Stimulated activated CD8-positive, alpha-beta memory T cell treated with anti-CD3 and anti-CD28 coated beads, Interleukin-4, amount 100 ng/mL, for 1 hour (primary cell): ENCODE measurements at places on chromosomes 1 and 21.

GRCh38 chr1:150552128-150552910, 3.1 kb downstream of the ADAMTSL4 start:
- no peak for DNase-seq

DNA sequence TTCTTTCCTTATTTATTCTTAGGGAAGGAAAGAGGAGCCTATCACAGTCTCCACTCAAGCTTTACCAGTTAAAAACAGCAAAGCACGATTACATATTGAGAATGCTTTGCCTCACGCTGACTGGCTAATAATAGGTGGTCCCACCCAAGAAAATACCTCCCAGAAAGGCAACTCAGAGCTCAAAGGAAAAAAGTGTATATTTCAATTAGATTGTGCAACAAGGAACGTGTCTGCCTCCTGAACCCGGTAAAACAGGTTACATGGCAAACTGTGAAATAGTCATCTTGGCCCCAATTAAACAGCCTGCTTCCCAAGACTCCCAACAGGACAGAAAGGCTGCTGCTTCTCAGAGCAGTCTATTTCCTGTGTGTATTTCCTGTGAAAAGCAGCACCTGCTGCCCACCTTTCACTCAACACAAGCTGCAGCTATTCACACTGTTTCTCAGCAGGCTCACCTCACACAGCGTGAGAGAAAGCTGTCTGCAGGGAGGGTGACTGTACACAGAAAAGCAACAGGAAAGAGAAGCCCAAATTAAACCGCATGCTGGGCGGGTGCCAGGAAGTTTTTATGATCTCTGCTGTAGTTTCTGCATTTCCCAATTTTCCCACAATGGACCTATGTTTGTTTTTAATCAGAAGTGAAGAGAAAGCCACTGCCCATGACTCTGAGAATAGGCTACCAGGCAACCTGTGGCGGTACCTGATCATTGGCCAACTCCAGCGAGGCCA, 44.0 kb downstream of the URB1 start:
- no peak for DNase-seq

DNA sequence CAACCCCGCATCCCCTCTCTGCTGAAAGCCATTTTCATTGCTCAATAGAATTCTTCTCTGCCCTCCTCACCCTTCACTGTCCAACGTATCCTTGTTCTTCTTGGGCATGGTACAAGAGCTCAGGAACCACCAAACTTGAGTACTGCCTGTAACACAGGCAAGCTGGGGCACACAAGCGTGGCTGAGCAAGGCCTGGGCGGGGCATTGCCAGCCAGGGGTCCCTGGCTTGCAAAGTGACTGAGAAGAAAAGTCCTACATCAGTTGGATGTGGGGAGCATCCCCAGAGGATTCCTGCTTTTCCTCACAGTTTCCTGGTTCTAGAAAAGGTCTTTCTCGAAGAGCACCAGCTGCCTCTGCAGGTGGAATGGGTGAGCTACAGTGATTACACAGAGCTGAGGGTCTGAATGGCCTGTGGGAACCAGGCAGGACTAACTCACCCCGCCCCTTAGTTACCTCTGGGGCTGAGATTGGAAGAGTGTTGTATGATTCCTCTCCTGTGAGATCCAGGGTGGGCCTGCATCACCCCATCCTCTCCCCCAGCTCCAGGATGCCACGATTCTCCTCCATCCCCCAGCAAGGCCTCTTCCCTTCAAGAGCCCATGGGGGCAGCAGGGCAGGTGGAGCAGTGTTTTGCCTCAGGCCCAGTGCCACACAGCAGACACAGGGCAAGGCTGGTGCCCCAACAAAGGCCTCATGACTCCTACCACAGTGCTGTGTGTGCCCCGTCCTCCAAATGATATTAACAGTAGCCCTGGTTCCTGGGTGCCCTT, 121.9 kb downstream of the MATN1 start:
- DNase-seq, result no peak

DNA sequence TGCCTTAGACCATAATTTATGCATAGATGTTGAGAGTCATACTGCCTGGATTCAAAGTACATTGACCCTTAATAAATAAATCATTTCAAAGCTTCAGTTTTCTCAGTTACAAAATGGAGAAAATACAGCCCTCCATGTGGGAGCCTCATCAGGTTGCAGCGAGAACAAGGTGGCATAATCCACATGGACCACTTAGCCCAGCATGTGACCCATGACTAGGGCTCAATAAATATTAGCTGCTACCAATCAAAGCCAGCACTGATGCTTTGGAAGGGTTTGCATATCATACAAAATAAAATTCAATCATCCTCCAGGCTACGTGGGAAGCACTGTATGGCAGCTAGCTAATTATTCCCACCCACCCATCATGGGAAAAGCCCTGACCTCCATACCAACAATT, 33.5 kb upstream of the RGS7 start:
- DNase-seq, result no peak

GRCh38 chr21:45309987-45310381, 22.3 kb upstream of the POFUT2 start:
- DNase-seq, result no peak

- no peak for DNase-seq
Measured at GRCh38 chr1:63773815-63774616, at the start of gene ROR1. Gene ROR1 (plus strand): TSS chr1:63774017.

GRCh38 chr1:41341772-41342562, 19.3 kb upstream of the FOXO6 start:
- no peak for DNase-seq

- no peak for DNase-seq
Measured at GRCh38 chr1:46687921-46688509, 16.4 kb downstream of the TEX38 start.

- DNase-seq, result no peak
Measured at GRCh38 chr1:96583903-96584302, 137.7 kb upstream of the PTBP2 start.

DNA sequence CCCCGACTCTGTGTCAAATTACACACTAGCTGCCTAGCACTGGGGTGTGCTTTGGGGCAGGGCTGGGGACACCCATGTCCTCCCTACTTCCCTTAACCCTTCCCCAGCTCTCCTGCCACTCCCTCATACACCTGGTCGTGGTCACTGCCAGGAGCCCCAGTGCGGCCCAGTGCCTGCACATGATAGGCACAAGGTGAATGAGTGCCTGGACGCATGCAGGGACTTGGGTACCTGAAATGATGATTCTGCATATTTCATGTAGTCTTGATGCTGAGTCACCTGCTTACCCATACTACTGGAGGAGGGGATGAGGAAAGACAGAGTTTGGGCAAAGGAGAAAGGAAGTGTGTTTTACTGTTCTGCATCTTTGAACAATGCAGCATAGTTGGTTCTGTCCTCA, 1.5 kb upstream of the VANGL2 start:
- no peak for DNase-seq

DNA sequence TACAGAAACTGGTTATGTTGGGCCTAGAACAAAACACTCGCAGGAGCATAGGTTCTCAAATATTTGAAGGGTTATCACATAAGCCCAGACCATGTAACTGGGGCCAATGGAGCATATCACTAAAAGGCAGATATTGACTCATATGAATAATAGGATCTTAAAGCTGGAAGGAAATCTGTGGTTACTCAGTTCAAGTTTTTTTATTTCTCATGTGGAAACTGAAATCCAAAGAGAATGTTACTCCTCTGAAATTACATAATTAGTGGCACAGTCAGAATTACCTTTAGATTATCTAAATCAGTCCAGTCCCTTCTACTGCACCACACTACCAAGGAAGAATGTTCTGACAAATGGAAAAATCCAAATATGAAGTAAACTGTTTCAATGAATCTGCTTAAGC, 12.0 kb downstream of the SLAMF8 start:
- DNase-seq, result no peak

GRCh38 chr1:244137725-244138124, 86.6 kb downstream of the ZBTB18 start:
- DNase-seq, result no peak

DNA sequence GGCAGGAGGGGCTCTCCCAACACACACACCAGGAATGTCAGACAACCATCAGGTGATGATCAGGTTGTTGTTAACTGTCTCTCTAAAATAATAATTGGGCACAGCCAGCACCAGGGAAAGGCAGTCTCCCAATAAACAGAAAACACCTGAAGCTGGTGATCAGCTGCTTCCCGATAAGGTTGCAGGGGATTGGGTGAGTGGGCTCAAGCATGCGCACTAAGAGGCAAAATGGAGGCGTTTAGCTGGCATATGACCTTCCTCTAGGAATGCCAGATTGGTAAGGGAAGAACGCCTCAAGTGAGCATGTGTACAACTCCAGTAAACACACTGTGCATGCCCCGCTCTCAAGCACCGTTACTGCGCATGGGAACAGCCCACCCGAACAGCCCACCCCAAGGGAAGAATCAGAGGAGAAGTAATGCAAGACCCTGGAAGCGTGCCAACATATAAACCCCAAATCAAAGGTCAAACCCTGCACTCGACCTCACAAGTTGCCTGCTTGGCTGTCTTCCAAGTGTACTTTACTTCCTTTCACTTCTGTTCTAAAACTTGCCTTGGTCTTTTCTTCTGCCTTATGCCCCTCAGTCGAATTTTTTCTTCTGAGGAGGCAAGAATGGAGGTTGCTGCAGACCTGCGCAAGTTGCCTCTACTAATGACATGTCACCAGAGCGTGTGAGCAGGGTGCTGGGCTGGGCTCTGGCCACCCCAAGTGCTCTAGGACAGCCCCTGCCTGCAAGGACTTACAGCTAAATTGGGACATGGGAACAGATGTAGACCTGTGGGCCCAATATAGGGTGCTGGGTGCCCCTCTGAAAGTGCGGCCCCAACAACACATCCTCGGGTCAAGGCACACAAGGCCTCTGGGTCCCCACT, 200.8 kb downstream of the RHOU start:
- DNase-seq, result no peak

GRCh38 chr1:159869607-159870006, 7.2 kb upstream of the VSIG8 start:
- DNase-seq, result no peak

- DNase-seq, result no peak
Measured at GRCh38 chr21:43805275-43805800, 16.0 kb downstream of the RRP1 start.

DNA sequence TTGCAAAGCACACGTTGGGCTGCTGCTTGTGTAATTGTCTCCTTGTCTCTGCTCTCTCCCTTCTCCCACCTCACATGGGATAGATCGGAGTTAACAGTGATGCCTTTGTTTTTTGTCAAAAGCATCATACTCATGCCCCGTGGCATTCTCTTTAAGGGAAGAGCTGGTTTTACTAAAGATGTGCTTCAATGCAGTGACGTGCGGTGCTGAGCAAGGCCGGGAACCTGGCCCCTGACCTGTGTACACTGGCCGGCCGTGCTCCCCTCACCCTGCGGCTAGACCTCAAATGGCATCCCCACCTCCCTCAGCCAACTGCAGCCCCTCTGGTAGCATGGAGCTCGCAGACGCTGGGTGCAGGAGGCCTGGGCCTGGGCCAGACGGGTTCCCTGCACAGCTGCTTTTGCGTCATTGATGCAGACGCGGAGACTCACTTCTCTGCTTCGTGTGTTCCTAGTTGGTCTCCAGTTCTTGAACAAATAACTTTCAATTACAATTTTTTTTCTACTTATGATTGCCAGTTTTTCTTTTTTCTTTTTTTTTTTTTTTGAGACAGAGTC, 19.9 kb downstream of the AGPAT3 start:
- DNase-seq, result no peak

DNA sequence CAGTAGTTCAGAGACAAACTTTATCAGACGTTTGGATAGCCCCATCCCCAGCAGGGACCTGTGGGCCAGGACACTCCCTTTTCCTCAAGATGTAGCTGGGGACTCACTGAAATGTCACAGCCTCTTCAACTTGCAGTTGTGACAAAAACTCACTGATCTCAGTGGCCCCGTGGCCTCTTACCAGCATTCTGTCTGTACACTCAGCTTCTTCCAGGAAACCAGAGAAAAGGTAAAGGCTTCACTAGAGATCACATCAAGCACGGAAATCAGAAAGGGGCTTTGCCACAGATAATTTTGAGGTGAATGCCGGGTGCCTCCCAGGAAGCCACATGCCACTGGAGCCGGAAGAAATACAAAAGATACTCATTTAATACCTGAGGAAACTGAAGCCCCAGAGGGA, 122.2 kb downstream of the CCDC185 start:
- peak; percentile 8 for DNase-seq

- no peak for DNase-seq
Measured at GRCh38 chr1:229001467-229002011, 266.3 kb downstream of the RHOU start.

- no peak for DNase-seq
Measured at GRCh38 chr1:215651867-215652266, 84.8 kb downstream of the KCTD3 start.

DNA sequence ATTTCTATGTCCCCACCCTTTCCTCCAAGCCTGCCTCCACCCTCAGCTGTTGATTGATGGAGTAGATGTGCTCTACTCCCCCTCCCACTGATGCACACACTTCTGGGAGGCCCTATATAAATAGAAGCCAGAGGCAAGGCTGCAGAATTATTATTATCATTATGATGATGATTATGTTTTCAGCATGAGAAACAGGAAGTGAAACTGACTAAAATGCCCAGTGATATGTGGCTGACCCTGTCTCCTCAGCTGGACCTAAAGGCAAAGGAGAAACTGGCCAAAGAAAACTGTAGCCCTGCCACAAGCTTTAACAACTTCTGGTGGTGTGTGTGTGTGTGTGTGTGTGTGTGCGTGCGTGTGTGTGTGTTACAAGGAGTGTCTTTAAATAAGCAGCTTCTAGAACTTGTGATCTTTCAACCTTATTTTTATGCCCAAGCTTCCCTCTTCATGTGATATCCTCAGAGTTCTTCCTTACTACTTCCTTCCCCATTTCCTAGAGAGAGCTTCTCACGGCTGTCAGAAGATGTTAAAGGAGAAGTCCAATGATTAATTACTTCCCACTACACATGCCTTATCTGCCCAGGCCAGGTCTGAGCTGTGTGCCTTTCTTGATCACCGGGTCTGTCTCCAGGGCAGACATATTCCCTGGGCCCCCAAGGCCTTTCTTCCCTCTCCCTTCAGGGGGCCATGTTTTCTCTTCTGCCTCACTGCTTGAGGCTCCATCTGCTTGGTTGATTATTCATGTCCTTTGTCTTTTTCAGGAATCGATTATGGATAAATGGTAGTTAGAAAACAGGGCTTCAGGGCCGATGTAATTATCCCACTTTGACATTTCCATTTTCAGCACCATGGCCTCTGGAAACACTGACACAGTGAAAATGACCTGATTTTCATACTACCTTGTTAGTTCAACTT, 11.6 kb upstream of the MAPKAPK2 start:
- no peak for DNase-seq

DNA sequence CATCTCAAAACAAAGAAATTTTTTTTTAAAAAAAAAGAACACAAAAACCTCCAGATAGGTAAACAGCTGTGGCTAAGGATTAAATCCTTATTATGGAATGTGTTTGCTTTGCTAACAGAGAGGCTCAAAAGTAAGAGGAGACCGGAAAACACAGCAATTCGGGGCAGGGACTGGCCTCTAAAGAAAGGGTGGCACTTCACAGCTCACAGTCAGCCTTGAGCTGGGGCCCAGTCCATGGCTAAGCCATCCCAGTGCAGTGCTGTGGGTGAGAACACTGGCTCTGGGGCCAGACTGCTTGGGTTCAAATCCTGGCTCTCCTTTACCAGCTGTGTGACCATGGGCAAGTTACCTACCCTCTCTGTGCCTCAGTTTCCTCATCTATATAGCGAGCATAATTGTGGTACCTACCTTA, 28.2 kb downstream of the KIF17 start:
- no peak for DNase-seq
